ENCODE measurements at places on chromosomes 16 and 17.

DNA sequence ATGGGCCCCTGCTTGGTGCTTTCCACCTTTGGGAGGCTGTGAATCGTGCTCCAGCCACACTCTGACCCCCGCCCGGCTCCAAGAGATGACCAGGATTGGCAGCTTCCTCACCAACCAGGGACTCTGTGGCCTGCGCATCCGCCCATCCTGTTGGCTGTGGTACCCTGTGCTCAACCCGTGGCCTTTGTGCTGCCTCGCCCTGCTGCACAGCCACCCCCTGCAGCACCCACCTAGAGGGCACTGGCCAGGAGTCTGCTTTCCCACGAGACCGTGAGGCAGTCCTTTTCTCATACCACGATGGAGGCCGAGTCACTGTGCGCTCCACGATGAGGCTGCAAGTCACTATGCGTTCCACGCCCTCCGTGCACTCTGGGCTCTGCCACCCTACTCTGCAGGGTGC lies 19.4 kb downstream of the NME3 start:
- no peak for DNase-seq

- no peak for DNase-seq
Measured at GRCh38 chr17:46002311-46002972, 3.4 kb downstream of the STH start.

- DNase-seq, result no peak
Measured at GRCh38 chr16:81600275-81600674, 155.7 kb downstream of the CMIP start.

- no peak for DNase-seq
Measured at GRCh38 chr16:59173408-59173831, 439.3 kb upstream of the GOT2 start.

GRCh38 chr17:36495076-36495578 lies 8.6 kb downstream of the ZNHIT3 start:
- DNase-seq, result no peak

GRCh38 chr16:89397331-89397861 lies 93.0 kb downstream of the ANKRD11 start:
- DNase-seq, result no peak

- no peak for DNase-seq
Measured at GRCh38 chr17:34424814-34425491, 61.9 kb upstream of the CCL1 start.

DNA sequence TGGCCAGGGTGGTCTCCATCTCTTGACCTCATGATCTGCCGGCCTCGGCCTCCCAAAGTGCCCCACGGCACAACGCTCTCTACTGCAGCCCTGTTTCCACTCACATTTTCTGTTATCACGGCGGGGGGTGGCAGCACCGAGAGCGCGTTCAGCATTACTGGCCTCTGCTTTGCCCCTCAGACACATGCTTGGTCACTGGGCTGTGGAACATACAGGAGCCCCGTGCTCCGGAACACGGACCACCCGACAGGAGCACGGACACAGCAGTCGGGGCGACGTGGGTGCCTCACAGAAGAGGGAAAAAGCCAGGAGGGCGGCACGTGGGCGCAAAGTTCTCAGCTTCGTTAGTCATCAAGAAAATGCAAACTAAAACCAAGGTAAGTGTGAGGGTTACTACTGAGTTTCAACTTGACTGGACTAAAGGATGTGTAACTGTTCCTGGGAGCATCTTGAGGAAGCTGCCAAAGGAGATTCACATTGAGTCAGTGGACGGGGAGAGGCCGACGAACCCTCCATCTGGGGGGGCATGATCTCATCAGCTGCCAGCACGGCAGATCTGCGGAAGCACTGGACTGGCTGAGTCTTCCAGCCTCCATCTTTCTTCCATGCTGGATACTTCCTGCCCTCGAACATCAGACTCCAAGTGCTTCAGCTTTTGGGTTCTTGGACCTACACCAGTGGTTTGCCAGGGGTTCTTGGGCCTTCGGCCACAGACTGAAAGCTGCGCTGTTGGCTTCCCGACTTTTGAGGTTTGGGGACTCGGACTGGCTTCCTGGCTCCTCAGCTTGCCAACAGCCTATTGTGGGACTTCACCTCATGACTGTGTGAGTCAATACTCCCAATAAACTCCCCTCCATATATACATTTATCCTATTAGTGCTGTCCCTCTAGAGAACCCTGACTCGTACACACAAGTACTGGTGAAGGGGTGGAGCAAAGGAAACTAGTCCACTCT lies 106.8 kb downstream of the ZNF778 start:
- DNase-seq, result no peak

- no peak for DNase-seq
Measured at GRCh38 chr17:39794249-39794970, 56.7 kb downstream of the GRB7 start.

GRCh38 chr16:3799354-3799753 lies 81.2 kb downstream of the CREBBP start:
- no peak for DNase-seq

DNA sequence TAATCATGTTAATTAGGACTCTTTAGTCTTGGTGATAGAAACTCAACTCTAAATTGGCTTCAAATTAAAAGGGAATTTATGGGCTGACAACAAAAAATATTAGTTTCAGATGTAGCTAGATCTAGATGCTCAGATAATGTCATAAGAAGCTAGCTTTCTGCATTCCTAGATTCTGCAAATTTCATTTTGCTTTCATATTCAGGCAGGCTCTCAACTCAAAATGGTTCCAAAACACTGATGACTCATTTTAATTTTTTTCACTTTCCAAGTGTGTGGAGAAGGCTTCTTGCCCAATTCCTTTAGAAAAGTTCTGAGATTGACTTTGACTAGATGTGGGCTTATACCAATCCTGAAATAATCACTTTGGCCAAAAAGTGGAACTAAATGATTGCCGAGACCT lies 236.7 kb upstream of the GOT2 start:
- no peak for DNase-seq

DNA sequence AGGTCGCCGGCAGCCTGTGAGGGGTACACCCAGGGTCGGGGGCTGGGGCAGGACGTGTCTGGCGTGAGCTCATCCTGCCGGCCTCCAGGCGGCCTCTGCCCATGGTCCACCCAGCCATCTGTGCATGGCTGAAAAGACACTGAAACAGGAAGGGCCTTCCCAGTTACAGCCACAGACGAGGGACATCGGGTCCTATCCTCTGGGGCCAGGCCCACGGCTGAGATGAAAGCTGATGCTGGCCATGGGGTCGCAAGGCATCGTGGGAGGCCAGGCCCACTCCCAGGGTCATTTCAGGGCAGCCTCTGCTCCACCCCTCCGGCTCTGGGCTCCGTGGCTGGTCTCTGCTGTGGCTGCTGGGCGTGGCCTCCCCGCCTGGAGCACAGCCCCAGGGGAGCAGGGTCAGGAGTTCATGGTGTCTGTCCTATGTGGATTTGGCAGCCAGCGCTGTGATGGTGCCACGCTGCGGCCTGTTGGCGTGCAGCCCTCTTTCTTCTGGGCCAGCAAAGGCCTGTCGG lies 16.6 kb upstream of the ATP6V0C start:
- DNase-seq, result no peak

DNA sequence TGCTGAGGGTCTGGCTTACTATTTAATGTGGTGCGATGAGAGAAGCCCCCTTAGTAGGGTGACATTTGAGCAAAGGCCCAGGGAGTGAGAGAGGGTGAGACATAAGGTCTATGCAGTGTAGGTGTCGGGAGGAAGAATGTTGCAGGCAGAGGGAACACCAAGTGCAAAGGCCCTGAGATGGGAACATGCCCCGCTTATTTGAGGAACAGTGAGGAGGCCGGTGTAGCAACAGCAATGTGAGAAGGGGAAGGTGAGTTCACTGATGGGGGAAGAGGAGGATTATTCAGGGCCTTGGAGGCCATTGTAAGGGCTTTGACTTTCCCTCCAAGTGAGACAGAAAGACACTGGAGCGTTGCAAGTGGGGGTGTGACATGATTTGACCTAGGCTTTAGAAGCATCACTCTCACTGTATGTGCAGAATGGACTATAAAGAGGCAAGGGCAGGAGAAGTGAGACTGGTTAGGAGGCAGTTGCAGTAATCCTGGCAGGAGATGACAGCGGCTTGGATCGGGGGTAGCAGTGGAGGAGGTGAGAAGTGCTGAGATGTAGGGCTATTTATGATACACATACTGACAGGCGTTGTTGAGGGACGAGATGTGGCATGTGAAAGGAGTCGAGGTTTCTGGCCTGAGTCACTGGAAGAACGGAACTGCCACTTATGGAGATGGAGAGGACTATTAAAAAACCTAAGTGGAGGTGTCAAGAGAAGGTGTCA lies 145.3 kb downstream of the SPECC1 start:
- DNase-seq, result no peak

DNA sequence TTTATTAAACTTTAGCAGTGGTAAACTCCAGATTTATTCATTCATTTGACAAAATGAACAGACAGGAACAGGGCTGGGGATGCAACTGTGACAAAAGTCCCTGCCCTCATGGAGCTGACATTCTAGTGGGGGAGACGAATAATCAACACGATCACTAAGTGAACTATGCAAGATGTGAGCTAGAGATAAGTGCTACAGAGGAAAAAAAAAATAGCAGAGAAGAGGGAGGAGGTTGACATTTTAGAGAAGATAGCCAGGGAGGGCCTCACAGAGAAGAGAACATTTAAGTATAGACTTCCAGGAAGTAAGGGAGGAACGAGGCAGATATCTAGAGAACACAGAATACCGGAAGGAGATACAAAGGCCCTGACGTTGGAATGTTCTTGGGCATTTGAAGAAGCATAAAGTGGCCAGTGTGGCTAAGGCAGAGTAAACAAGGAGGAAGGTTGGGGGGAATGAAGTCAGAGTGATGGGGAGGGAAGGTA lies 17.9 kb upstream of the AP1G1 start:
- no peak for DNase-seq

DNA sequence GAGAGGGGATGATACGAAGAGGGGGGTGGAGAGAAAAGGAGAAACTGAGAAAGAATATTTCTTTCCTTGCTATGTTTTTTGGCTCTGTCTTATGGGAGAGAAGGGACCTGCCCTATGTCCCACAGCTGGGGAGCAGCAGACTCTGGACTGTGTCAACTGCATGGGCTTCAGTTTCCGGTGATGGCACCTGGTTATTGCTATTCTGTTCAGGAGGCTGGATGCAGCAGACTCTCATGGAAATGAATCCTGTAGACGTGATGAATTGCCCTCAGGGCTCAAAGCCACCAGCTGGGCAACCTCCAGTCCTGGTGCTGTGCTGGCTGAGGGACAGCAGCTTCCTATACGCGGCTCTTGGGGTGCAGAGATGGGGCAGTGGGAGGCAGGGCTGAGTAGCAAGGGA lies 121.2 kb downstream of the HAPSTR1 start:
- DNase-seq, result no peak

DNA sequence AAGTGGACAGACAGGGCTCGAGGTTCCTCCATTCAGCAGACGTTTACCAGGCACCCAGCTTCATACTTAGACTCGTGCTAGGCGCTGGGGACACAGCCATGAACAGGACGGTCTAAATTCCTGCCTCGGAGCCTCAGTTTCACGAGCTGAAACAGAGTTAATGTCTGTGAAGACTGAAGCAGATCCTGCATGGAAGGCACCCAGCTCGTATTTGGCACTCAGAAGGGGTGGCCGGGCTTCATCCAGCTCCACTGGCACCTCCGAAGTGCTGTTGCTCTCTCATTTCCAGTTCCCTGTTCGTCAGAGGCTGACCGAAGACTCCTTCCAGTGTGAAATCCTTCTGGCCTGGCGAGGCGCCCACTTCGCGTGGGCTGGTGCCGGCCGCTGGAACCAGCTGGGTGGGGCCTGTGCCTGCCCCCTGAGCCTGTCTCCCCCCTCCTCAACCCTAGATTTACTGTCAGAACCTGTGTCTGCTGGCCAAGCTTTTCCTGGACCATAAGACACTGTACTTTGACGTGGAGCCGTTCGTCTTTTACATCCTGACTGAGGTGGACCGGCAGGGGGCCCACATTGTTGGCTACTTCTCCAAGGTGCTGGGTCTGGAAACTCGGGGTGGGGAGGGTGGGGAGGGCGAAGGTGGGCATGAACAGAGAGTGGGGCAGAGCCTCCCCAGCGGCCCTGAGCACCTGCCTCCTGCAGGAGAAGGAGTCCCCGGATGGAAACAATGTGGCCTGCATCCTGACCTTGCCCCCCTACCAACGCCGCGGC lies 5.8 kb downstream of the PRSS8 start:
- no peak for DNase-seq
